ENCODE measurements at places on chromosomes 4 and X.

DNA sequence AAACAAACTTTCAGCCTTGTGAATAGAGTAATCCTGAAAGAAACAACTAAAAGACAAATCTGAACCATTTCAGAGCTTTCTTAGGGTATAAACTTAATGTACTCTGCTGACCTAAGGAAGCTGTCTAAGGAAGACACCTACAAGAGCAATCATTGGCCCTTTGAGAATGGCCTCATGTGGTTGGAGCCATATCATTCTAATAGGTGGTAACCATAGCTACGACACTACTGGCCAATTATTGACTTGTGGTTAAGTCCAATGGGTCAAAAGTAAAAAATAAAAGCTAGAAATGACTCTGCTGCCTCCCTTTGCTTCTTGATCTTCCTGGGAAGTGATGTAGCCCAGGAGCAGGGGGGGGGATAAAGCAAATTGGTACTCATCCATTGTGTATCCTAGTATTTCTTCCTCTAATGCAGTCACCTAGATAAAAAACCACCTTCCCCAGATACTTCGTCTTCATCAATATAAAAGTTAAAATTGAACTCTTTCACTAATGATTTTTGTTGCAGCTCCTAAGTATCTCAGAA, 547.0 kb downstream of the ARAP2 start:
- DNase-seq: no peak

DNA sequence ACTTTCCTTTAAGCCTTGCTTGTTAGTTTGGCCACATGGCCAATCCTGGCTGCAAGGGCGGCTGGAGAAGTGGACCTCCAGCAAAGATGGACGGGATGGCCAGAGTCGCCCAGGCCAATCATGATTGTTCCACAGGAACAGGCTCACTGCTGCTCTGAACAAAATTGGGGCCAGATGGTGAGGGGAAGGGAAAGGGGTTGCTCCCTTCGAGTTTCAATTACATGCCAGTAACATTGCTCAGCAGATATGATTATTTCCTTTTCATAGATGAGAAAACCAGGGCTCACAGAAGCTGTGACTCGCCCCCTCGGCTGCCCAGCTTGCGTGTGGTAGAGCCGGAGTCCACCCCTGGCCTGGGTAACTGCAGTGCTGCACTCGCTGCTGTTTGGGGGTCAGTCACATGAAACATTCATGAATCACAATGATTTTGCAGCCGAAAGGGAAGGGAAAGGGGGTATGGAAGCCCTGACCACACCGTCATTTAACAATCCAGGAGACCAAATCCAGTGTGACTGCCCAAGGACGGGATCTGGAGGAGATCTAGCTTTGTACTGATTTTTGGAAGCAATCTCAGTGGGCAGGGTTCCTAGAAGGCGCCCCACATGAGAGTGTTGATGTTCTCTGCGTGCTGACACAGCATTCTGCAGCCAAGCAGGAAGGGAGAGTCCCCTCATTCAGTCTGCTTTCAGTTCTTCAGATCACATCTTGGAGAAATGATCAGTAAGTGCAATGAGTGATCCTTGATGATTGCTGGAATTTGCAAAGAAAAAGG, 77.3 kb upstream of the MSX1 start:
- no peak for DNase-seq

GRCh38 chr4:26717332-26717731, 133.4 kb downstream of the TBC1D19 start:
- DNase-seq: no peak

GRCh38 chrX:40508560-40508959, 72.2 kb upstream of the ATP6AP2 start:
- no peak for DNase-seq

DNA sequence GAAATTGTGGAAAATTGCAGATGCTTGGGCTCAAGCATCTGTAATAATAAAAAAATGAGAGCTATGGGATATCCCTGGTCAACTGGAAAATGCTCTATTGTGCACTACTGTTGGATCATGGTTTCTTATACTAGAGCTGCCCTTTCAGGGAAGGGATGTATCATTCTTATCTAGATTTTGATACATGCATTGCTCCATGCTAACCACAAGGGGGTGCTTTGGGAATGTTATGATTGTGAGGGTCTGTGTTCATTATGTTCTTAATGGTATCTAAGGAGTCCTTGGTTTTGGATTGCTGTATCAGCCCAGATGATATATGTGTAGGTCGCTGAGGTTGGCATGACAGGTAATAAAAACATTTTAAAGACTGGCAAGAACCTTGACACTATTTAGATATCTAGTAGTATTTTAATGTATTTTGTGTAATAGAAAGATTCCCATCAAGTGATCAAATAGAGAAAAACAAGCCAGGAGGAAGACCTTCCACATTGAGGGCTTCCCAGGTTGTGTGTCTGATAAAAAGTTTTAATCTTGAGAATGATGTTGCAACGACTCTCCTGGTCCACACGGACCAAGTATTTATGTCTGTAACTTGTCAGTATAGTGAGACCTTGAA, 49.2 kb upstream of the TLR2 start:
- no peak for DNase-seq

DNA sequence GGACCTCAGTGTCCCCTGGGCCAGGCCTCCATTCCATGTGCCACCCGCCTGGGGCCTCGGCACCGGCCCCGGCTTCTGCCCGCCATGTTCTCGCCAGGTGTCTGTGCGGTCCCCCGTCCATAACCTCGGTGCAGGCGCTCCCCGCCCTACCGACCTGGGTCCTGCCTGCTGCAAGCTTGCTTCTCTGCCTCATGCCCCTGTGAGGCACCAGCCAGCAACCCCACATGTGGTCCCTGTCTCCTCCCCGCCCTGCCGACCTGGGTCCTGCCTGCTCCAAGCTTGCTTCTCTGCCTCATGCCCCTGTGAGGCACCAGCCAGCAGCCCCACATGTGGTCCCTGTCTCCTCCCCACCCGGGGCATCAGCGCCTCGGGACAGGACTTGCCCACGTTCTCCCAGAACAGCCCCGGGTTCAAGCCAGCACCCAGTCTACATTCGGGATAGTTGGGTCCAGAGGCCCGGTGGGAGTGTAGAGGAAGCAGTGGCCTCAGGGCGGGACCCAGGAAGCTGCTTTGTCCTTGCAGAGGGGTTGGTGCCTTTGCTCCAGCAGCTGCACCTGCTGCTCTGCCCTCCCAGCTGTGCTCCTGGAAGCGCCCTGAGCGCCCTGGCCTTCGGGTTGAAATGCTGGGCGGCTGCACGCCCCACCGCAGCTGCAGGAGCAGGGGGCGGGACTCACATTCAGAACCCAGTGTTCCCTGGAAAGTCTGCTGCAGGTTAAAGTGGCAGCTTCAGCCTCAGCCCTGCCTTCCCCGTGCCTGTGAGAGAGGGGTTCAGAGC, 20.1 kb upstream of the UVSSA start:
- DNase-seq: no peak

DNA sequence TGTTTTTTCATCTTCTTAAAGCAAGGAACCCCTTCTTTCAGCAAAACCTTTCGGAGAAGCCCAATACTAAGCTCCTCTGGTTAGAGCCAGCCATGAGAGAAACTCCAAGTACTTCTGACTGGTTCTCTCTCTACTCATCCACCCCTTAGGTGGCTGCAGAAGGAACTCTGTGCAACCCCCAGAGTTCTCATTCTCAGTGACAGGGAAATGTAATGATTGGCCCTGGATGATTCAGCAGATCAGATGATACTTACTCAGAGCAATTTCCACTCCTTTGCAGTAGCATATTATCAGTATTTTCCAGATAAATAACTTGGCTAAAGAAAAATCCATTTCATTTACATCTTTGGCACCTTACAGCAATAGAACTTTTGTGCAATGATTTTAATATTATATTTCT, 3.2 kb downstream of the SPP1 start:
- DNase-seq: no peak

GRCh38 chr4:8330821-8331574, 61.4 kb downstream of the HTRA3 start:
- peak; percentile 74 for DNase-seq

DNA sequence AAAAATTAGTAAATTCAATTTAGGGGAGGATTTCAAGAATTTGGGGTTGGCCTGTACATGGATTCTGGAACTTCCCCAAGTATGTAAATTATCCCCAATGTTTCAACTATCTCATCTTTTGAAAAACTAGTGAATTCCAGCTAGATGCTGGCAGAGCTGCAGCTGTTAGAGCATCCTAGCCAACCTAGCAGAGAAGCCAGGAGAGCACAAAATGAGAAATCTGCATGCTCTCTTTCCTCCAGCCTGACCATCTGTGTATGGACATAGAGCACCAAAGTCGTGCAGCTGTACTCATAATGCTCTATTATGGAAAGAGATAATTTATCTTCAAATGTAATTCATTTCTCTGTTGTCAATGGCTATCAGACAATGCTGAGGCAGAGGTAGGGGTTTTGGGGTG, 1217.7 kb downstream of the PCDH19 start:
- DNase-seq: no peak

All from coronary artery (tissue), 2 donors.